ENCODE measurements at places on chromosomes 7 and 10. TPM values are rescaled to one million over a fixed set of nuclear protein-coding genes. Genes with fewer than 3 reads are reported as not detected.

Gene ERVW-1
- polyA plus RNA-seq: not detected

Gene SEC31B
- polyA plus RNA-seq: 0.95 TPM

Gene C10orf62
- polyA plus RNA-seq: not detected

Gene ASZ1
- not detected for polyA plus RNA-seq

Gene NRF1
- 16.9 TPM for polyA plus RNA-seq

Gene FAM171A1
- polyA plus RNA-seq: 78.6 TPM

Gene NUTM2E
- not detected for polyA plus RNA-seq

Gene ABCA13
- not detected for polyA plus RNA-seq

Gene OR2A1
- not detected for polyA plus RNA-seq

Gene EZH2
- 21.9 TPM for polyA plus RNA-seq

Gene ANKRD61
- polyA plus RNA-seq: not detected

DNA sequence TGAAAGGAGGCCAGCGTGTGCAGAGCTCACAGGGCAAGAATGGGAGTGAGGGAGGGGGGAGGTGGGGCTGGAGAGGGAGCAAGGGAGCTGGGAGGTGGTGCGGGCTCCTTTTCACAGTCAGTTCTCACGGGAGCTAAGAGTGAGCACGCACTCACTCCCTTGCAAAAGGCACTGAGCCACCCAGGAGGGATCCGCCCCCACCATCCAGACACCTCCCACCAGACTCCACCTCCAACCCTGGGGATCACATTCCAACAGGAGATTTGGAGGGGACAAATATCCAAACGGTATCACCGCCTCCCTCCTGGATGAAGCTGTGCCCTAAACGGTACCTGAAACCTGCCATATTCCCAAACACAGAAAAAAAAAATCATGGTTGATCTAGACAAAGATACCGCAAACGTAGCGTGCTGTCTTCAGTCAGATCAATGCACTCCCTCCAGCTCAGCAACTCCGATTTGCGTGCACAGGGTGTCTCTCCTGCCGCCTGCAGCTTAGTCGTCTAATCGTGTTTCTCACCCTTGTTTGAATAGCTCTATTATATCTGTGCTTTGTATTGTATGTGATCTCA lies 20.3 kb upstream of the PRKAG2 start:
- DNase-seq: peak; percentile 79

GRCh38 chr10:97328646-97329453 lies 5.7 kb downstream of the FRAT2 start:
- DNase-seq: no peak

GRCh38 chr7:79406371-79406770 lies 47.1 kb downstream of the MAGI2 start:
- no peak for DNase-seq

DNA sequence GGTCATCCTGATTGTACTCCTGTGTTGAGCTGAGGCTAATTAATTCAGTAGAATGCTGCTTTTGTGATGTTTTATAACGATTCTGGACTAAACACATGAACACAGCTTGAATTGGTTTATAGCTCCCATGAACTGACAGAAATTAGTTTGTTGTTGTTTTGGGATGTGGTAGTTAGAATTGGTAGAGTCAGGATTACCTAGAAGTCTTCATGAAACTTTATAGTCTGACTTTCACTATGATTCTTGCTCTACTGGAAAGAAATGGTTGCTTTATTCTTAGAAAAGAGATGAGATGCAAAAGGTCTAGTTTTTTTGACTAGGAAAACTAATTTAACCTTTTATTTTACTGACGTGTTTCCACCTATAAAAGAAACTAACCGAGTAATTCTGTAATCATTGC lies 23.4 kb upstream of the TRUB1 start:
- DNase-seq: no peak

- DNase-seq: no peak
These were observed 220.5 kb upstream of the PRSS1 start for GRCh38 chr7:142528608-142529408.

DNA sequence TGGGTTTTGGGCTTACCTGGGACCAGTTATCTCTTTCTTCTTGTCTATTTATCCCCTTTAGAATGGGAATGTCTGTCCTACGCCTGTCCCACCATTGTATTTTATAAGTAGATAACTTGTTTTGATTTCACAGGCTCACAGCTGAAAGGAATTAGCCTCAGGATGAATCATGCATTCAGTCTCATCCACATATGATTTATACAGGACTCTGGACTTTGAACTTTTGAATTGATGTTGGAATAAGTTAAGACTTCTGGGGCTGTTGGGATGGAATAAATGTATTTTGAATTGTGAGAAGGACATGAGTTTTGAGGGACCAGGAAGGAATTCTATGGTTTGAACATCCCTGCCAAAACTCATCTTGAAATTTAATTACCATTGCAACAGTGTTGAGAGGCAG lies 112.6 kb downstream of the AMPH start:
- no peak for DNase-seq

- no peak for DNase-seq
These were observed 267.2 kb upstream of the SLC26A5 start for GRCh38 chr7:103712991-103713778.

DNA sequence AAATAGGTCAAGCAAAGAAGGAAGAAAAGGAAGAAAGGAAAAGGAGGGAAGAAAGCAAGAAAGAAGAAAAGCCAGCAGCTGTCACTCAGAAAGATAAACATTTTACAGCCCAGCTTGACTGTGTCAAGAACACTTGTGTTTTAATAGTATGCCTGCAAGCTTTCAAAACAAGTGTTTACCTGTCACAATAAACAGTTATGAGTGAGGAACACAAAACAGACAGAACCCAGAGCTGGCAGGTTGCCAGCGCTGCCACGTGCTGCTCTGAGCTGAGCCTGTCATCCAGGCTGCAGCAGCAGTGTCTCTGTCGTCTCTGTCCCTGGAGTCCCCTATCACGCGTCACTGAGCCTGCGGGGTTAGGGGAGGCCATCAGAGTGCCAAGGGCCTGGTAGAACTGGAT lies 827.6 kb upstream of the AUTS2 start:
- DNase-seq: peak; percentile 94

- DNase-seq: no peak
These were observed 5.1 kb downstream of the TSPAN14 start for GRCh38 chr10:80459047-80459865.

DNA sequence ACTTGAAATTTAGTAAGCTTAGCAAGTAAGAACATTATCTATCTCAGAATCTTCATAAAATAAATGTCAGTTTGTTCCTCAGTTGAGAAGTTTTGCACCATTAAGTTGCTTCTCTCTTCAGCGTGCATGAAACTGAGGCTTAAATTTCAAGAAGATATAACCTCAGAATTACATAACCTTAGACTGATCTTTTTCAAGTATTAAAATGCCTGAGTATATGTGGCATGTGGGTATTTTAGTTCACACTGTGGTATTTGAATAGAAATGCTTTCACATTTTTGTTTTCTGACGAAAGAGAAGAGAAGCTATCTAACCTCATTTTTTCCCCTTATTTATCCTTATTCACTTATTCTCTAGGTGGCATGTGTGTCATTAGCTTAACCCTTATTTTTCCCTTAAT lies 104.1 kb downstream of the PHF14 start:
- no peak for DNase-seq

- no peak for DNase-seq
These were observed 271.6 kb upstream of the SLC26A5 start for GRCh38 chr7:103717574-103717973.

- DNase-seq: no peak
These were observed 76.0 kb downstream of the LRMDA start for GRCh38 chr10:75507469-75507868.

DNA sequence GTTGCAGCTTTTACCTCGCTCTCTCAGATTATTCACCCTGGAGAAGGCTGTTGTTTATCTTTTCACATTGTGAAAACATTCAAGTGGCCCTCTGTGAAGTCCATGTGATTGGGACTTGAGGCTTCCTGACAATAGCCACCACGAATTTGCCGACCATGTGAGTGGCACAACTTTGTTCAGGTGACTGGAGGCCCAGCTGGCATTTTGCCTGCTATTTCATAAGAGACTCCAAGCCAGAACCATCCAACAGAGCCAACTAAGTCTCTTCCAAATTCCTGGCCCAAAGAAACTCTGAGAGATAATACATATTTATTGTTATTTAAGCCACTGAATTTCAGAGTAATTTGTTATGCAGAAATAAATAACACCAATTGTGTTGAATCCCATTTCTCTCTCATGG lies 38.2 kb upstream of the CCSER2 start:
- DNase-seq: no peak

DNA sequence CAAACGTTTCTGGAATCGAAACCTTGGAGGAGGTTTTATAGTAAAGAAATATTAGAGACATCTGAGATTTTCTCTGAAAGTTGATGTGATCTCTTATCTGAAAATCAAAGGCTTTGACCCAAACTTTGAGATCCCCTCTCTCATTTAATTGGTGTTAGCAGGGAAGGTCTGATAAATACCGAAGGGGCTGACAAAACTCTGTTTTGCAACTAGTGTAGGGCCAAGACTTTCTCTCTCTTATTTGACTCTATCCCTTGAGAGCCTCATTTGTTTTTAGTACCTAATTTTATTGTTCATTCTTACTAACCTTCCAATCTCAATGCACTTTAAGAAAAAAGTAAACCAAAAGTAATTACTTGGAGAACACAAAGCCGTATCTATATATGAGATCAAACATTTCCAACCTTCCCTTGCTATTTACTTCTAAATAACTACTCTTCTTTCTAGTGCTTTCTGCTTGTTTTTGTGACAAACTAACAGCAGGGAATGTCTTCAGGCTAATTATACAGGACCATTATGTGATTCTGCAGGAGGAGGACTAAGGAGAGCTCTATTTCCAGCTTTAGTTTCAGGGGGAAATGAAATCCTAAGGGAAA lies 33.4 kb upstream of the NPVF start:
- no peak for DNase-seq

GRCh38 chr10:10293041-10293440 lies 724.6 kb upstream of the CELF2 start:
- peak; percentile 34 for DNase-seq

GRCh38 chr7:125316466-125316865 lies 386.8 kb upstream of the POT1 start:
- peak; percentile 9 for DNase-seq

DNA sequence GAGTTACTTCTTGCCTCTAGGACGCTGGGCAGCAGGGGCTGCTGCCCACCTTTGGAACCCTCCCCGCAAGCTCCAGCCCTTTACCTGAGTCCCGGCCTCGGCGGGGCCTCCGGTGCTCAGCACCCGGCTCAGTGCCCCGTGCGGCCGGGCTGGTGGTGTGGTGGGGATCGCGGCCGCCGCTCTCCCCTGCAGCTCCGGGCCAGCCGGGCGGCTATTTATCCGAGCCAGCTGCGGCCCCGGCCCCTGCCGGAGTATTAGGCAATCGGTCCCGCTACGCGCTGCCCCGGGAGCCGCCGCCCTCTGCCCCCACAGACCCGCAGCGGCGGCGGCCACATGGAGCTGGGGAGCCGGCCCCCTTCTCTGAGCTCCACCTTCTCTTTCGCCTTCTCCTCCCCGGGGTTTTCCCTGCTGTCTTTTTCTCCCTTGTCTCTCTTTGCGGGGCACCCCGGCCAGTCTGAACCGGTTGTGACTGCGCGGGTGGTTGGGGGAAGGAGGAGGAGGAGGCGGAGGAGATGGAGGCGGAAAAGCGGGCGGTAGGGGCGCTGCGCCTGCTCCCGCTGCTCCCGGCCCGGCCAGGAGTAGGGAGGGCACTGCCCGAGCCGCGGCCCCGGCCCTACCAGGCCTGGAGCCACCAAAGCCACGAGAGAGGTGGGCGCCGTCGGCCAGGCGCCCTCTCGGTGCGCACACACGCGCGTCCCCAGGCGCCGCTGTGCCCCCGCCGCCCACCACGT lies at the start of gene SLC16A9:
Gene SLC16A9, minus strand, starts transcription at position 456 of the 731 bp plus-strand sequence. CDS start 25,559 bp downstream, outside the sequence.
- DNase-seq: peak; percentile 92

GRCh38 chr7:79787096-79787495 lies 333.6 kb upstream of the MAGI2 start:
- DNase-seq: no peak

- no peak for DNase-seq
These were observed 210.5 kb downstream of the BICC1 start for GRCh38 chr10:58723186-58723585.

- DNase-seq: no peak
These were observed 5.2 kb downstream of the FRA10AC1 start for GRCh38 chr10:93697207-93697606.

DNA sequence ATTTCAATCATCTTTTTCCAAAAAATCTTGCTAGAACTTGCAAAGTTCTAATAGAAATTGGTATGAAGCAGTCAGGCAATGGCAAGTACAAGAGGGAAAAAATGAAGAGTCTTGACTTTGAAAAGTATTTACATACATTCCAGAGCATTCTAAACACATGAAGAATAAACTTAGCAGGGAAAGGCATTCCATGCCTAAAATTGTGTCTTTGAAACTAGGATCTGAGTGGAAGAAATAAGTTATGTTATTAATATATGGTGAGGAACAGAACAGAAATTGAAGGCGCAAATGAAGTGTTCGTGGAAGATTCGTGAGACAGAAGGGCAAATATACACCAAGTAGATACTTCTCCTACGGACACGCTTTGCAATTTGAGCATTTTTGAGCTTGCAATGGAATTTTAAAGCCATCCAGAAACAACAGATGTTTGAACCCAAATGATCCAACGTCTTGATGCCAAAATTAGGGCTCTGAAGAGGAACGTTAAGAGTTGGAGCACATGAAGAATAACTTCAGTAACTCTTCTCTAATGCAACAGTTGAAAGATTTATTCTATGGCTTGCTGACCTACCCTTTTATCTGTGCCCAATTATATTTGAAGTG lies 40.6 kb upstream of the SEPTIN7 start:
- no peak for DNase-seq

DNA sequence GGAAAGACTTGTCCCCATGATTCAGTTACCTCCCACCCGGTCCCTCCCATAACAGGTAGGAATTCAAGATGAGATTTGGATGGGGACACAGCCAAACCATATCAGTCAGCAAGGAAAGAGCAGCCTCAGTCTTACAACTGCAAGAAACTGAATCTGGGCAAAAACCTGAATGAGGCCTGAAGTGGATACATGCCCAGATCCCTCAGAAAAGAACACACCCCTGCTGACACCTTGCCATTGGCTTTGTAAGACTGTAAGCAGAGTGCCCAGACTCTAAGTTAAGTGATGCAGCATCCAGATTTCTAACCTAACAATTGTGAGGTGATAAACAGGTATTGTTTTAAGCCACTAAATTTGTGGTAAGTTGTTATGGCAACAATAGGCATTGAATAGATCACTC lies 670.8 kb downstream of the SORCS1 start:
- DNase-seq: no peak

DNA sequence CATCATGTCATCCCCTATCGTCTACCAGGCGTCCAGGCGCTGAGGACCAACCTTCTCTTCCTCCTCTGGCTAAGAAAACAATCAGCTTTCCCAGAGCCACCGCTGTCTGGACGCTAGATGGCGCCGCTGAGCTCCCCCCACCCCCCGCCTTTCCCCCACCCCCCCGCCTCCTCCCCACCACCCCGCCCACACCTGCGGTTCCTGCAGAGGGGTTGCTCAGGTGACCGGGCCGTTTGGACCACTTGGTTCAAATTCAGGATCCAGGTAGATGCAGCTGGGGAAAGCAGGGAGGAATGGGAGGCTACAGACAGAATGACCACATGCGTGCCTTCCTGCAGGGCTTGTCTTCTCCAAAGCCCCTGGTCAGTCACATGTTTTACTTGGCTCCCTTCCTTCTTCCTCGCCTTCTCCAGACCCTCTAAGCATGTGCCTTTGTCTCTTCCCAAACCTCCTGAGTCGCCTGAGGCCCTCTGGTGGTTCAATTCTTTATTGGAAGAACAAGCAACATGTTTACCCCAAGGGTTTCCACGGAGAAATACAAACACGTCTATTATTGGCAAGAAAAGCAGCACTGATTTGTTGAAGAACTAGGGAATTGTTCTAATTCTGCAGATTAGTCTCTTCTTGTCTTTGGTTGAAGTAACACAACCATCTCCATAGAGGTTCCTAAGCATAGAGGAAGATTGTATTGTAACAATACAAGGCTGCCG lies 24.7 kb downstream of the AOC1 start:
- peak; percentile 83 for DNase-seq

Measured in brain (organoid and tissue), 16 donors.